ENCODE measurements at places on chromosomes 6 and 20.

- no peak for DNase-seq
These were observed 161.5 kb downstream of the MRPL14 start for GRCh38 chr6:43965628-43966373.

- no peak for DNase-seq
These were observed 29.8 kb downstream of the ARHGAP40 start for GRCh38 chr20:38631155-38632022.

- DNase-seq: no peak
These were observed 154.0 kb downstream of the THBS2 start for GRCh38 chr6:169099411-169100202.

DNA sequence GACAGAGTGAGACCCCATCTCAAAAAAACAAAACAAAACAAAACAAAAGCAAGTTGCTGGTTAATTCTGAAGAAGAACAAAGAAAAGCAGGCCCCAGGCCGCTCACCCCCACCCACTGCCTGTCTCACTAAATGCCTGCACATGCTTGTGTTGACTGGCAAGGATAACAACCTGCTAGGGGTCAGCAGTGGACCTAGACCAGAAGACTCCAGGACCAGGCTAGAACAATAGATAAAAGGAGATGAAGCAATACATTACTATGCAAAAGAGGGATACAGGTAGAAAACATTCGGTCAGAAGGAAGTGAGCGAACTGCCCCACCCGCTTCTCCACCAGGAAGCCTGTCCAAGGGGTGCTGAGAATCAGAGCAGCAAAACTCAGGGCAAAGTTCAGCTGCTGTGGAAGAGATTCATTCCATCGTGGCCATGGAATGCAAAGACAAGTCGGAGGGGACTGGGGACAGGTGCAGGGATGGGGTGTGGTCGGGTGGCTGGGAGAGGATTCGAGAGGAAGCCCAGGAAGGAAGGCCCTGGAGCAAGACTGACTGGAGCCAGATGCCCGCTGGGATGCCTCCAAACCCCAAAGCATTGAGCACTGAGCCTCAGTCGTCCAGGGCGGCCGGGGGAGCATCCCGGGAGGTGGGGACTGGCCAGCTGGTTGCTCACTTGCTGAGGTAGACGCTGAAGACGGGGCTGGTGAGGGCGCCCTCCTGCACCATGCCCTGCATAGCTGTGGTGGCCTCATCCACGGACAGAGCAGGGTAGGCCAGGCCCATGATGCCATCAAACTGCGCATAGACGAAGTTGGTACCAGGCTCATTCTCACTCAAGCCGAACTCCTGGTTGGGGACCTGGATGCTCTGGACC lies 5.3 kb downstream of the PGC start:
- no peak for DNase-seq

DNA sequence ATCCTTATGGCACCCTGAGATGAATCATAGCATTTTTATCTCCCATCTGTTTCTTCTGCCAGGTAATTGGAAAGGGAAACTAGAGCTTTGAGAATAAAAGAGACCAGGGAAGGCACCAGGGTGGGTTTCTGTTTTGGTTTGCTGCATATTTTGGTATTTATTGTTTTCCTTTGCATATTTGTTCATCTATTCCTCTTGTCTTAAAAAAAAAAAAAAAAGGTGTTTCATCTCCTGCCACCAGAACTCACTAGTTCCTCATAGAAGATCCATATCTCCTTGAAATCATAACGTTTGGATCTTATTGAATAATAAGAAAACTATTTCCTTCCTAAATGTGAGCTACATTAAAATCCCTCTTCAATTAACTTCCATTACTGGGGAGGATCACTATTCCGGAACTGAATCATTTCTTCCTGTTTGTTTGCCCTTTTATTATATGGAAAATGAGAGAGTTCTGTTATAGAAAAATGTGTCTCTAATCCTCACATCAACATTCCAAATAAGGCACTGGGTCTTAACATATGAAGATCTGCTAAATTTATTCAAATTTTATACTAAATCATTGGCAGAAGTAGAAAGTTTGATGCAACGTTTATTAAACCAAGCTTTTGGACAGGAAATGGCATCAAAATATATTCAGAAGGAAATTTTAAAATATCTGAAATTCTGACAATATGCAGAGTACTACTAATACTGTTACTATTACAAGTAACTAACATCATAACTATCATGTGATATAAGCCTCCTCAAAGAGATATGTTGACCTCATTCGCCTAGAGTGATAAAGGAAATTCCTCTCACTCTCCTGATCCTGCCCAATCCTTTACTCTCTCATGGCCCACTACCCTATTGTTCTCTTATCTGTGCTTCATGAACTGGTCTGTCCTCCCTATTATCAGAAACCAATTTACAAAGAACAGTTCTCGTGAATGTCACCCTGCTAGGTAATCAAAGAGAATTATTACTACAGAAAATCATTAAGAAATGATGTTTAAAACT lies 229.4 kb upstream of the RSPO3 start:
- no peak for DNase-seq

Measured in skeletal muscle cell (primary cell).